ENCODE measurements at places on chromosomes 13 and 19.

DNA sequence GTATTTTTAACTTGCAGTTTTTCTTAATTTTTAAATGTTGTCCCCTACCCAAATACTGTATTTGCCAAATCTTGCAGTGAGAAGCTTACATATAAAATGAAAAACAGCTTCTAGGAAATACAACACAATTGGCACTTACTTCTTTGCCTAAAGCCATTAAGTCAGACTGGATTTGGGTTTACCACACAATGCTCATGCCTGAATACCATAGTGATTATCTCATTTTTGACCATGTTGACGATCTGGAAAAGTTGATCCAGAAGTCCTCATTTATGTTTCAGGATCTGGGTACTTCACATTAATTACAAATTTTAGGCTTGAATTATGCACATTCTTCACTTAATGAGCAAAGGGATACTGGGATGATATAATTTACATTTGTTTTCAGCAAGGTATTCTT lies 2.4 kb downstream of the RNF6 start:
- no peak for DNase-seq

- DNase-seq = no peak
Measured at GRCh38 chr13:113904411-113904810, 40.5 kb upstream of the GAS6 start.

DNA sequence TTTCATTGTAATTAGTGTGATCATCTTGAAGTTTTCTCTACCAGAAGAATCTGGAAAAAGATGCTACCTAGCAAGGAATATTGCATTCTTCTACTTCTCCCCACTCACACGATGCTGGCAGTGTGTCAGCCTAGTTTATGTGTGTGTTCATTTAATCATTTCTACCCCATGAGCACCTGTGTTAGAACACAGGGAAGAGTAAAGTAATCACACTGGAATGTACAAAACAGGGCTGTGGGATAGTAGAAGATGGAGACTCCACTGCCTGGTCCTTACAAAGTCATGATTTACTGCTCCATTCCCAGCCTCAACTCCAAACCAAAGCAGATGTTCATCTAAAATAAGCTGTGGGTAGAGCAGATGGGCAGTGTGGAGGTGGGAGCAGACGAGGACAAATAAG lies 47.7 kb upstream of the RGCC start:
- no peak for DNase-seq

- no peak for DNase-seq
Measured at GRCh38 chr19:38210458-38210987, 13.5 kb downstream of the DPF1 start.

DNA sequence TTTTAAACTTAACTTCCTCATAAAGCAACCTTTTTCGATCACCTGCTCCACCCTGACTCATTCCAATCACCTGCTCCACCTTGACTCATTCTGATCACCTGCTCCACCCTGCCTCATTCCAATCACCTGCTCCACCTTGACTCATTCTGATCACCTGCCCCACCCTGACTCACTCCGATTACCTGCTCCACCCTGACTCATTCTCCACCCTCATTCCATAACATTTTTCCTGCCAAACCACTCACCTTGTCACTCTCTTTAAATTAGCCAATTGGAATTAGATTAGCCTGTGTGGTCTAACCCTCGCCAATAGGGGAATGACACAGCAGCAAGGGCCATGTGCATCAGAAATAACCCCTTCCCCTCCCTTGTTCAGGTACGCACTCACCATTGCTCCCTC lies 31.9 kb upstream of the ZNF83 start:
- no peak for DNase-seq

DNA sequence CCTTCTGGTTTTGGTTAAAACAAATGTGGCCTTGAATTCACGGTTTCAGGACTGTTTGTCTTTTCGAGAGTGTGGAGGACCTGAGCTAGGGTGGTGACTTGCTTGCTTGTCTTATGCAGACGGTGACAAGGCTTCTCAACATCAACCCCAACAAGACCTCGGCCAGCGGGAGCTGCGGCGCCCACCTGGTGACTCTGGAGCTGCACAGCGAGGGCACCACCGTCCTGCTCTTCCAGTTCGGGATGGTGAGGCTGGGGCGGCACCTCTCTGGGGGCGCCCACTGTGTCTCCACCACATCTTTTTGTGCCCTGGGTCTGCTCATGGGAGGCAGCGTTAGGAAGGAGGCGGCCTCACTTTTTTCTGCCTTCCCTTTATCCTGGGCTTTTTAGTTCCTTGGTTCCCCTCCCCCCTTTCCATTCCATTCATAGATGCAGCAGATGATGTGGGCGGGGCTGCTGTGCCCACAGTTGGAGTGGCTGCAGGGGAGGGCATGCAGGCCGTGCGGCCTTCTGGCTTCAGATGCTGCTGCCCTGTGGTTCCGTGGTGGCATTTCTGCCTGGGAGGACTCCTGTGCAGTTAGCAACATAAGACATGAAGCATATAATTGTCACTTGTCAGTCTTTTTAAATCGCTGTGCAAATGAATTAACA lies 23.3 kb downstream of the LAMP1 start:
- DNase-seq = no peak

- peak; percentile 9 for DNase-seq
Measured at GRCh38 chr13:73865027-73865426, 269.2 kb downstream of the KLF12 start.

- no peak for DNase-seq
Measured at GRCh38 chr13:106865716-106866440, 297.9 kb upstream of the ARGLU1 start.

DNA sequence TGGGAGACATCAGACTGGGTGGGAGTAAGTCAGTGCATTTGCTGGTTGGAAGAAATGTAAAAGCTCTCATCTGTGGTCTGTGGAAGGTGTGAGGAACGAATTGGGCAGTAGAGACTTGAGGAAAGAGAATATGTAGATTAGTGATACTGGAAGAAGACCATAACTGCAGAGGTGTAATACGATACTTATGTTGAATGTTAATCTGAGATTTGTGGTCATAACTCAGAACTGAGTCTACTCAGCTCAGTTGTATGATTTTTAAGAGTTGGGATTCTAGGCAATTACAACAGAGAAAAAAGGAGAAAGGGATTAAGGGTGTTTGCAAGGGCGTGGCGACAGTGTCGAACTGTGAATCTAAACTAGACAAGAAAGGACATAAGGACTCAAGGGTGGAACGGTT lies 3.2 kb upstream of the IL17D start:
- no peak for DNase-seq

GRCh38 chr19:16654627-16655026 lies 5.3 kb downstream of the SMIM7 start:
- DNase-seq = no peak

DNA sequence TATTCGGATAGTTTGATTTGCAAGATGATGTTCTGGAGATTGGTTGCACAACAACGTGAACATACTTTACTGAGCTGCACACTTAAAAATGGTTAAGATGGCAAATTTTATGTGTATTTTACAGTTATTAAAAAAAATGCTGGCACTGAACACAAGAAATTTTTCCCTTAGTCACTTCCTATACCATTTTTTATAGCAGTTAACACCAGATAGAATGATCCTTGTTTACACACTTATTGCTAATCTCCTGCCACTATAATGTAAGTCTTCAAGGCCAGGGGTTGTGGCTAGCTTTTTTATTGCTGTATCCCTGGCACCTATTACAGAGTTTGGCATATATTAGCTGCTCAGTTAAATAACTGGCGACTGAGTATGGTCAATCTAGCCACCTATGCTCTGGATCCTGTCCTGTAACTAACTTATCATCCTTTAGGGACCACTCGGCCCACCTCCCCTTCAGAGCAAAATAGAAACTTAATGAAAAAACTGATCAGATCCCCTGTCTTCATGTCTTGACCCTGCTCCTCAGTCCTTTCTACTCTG lies 2.0 kb upstream of the EBPL start:
- peak; percentile 43 for DNase-seq

DNA sequence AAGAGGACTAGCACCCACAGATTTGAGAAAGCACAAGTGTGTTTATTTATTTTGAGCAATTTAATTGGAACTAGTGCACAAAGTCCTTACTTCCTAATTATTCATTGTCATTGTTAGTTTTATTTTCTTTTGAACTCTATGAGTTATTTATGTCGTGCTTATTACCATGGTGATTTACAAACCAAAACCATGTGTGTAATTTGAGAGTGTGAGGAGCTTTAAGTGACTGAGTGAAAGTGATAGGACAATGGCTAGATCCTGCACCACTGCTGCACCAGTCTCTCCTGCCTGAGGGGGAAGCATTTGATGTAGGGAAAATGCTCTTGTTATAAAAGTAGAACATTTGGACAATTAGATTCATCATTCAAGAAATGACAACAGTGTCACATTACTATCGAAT lies 172.3 kb upstream of the KLF12 start:
- peak; percentile 11 for DNase-seq

DNA sequence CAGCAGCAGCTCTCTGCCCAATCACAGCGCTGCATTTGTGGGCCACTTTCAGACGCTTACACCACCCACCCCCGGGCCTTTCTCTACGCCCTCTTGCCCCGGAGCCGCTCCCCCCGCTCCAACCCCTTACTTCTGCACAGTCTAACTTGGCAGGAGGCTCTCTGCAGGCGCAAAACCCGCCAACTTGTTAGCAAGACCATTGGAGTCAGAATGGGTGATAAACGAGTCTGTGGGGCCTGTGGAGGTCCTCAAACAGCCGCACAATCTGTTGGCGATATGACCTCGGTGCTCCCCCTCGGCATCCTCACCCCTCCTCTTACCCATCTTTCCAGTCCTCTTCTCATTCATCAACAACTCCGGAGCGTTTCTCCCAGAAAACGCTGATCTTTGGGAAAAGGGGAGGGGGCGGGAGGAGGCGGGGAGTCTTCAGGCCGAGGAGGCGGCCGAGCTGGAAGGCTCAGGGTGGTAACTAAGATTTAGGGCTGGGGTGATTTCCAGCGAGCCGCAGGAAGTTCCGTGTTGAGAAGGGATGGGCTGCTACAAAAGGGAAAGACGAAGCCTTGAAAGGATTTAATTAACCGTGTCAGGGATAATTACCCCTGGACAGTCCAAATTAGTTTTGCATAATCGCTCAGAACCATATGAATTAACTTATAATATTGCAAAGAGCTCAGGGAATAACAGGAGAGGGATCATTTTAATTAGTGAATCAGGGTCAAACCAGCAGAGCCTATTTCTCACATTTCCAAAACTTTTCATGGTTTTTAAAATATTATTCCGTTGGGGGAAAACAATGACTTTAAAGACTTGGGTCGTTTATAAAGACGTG lies 4.1 kb downstream of the SOX21 start:
- DNase-seq = no peak

- no peak for DNase-seq
Measured at GRCh38 chr13:60427285-60427684, 30.3 kb downstream of the TDRD3 start.

DNA sequence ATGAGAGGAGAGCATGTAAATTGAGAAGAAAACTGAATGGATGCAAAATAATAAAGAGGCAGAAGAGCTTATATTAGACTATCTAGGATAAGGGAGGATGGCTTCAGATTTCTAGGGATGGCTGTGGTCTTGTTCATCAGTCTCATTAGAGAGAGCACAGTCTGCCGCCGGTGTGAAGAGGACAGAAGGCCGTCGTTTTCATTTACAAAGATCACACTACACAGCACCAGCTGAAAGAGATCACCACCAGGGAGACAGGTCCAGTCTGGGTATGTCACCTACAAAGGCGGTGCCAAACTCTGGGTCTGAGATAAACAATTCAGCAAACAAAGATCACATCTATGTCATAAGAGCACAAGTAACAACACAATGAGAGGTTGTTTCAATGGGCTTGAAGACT lies 1222.3 kb upstream of the SLC10A2 start:
- DNase-seq = no peak

DNA sequence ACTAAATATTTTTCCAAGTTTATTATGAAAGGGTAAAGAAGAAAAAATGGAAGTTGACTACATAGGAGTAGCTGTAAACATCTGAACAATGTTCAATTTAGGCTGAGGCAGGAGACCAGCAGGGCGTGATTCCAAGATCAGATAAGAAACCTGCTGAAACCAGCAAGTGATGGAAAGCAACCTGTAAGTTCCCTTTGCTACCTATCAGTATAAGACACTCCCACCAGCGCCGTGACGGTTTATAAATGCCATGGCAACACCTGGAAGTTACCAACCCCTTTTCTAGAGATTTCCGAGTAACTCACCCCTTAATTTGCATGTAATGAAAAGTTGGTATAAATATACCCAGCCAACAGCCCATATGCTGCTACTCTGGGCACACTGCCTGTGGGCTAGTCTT lies 1.1 kb upstream of the ZNF45 start:
- no peak for DNase-seq

DNA sequence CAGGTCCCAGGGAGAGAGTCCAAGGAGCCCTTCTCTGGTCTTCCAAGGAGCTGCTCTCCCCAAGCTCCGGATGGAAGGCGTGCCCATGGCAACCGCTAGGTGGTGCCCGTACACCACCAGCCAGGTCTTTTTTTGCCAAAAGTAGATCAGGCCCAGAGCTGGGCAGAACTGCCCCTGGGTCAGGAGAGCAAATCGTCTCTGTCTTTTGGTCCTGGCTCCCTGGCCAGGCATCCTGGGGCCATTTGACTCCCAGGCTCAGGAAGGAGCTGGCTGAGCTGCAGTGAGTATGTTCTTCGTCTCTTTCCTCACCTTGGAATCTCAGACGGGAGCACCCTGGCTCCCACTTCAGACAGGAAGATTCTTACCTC lies 24.6 kb upstream of the BCL3 start:
- peak; percentile 88 for DNase-seq

DNA sequence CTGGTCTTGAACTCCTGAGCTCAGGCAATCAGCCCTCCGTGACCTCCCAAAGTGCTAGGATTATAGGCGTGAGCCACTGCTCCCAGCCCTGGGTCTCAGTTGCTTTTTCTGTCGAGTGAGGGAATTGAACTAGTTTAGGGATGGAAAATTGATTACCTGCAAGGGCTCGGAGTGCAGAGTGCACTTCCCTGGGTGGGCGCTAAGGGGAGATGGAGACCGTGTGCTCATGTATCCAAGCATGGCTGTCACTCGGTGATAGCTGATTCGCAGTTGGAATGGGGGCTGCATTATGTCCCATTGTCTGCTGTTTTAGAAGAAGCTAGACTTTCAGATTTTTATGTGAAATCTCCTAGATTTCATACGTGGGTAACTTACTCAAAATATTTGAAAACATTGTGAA lies 139.9 kb upstream of the RFC3 start:
- no peak for DNase-seq

GRCh38 chr13:21014502-21015170 lies 46.8 kb downstream of the LATS2 start:
- peak; percentile 85 for DNase-seq

GRCh38 chr13:58795715-58796114 lies 1164.2 kb downstream of the PCDH17 start:
- no peak for DNase-seq

- no peak for DNase-seq
Measured at GRCh38 chr19:43606569-43607229, 5.2 kb upstream of the SRRM5 start.

GRCh38 chr19:47631681-47632446 lies 22.9 kb downstream of the BICRA start:
- no peak for DNase-seq

- DNase-seq = no peak
Measured at GRCh38 chr13:41582027-41582463, 124.7 kb downstream of the RGCC start.

All from cardiac fibroblast (primary cell).